ENCODE measurements at places on chromosomes 5 and 9.

DNA sequence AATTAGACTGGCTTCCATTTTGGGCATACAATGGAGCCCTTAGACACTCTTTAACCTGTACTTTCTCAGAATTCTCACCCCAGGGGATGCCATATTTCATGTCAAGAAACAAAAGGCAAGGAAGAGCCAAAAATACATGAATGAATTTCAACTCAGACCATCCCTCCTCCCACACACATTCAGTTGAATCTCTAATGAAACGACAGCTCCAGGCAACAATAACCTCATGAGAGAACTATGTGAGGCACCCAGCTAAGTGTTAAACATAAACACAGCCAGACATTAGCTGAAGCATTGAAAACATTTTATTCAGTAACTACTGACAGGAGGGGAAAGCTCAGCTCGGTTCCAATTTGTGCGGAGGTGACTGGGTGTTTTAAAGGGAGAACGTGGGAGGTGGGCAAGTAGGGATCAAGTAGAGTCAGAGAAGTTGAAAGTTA lies 1359.1 kb upstream of the CDH9 start:
- no peak for DNase-seq

DNA sequence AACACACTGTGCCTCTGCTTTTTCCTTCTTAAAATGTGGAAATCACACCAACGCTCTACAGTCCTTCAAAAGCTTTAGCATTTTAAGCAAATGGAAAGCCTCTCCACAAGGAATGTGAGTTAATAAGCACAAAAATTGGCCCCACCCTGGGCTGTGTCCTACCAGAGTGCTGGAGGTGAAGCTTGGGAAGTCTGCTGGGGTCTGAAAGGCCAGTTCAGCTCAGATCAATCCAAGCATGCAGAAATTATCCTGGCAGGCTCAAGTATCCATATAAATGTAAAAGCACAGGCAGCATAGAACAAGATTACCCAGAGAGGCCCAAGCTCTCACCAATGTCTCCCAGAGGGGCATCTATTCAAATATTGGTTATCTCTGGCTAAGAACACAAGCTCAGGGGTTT lies 98.5 kb downstream of the ESM1 start:
- no peak for DNase-seq

DNA sequence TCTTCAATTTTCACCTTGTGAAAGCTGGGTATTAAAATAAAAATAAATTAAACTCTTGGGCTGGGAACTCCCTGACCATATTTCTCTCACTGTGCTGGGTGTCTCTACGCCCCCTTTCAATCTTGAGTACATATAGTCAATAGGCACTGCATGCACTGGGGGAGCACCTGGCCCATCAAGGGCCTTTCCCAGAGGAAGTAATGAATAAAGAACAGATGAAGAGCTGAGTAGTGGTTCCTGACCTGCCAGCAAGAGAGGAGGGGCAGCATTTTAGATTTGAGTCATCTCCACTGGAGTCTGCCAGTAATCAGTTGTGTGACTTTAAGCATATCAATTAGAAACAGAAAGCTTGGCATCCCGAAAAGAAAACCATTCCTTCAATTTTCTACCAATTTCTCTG lies 6.2 kb downstream of the MAPKAP1 start:
- DNase-seq = no peak

- no peak for DNase-seq
Observed at GRCh38 chr5:59367791-59368394, 525.6 kb downstream of the PDE4D start.

GRCh38 chr5:23164971-23165370 lies 311.8 kb upstream of the CDH12 start:
- DNase-seq = no peak

GRCh38 chr5:42881416-42882117 lies 69.9 kb upstream of the SELENOP start:
- no peak for DNase-seq

DNA sequence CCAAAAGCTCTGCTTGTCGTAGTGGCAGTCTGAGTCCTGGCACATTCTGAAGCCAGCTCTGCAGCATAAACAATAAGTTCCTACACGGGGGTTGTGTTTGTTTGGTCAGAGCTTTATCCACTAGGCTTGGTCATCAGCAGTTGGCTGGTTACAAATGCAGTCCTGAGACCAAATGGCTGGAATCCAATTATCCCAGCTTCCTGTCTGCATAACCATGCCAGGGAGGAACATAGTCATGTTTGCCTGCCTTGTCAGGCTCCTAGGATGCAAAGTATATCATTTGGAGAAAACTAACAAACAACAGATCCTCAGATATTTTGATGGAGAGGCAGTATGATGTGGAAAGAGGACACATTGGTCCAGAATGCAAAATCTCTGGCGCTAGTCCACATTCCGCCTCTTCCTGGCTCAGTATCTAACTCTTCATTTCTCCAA lies 85.8 kb downstream of the FBXO38 start:
- DNase-seq = no peak

GRCh38 chr9:18314316-18314715 lies 159.6 kb upstream of the ADAMTSL1 start:
- no peak for DNase-seq

- DNase-seq = no peak
Observed at GRCh38 chr5:166708291-166708690, 1583.2 kb upstream of the WWC1 start.

- no peak for DNase-seq
Observed at GRCh38 chr5:96880444-96881164, 4.3 kb downstream of the ERAP2 start.

GRCh38 chr5:10595293-10595671 lies 31.4 kb downstream of the ANKRD33B start:
- no peak for DNase-seq

GRCh38 chr5:16726538-16726946 lies 109.7 kb upstream of the RETREG1 start:
- no peak for DNase-seq

DNA sequence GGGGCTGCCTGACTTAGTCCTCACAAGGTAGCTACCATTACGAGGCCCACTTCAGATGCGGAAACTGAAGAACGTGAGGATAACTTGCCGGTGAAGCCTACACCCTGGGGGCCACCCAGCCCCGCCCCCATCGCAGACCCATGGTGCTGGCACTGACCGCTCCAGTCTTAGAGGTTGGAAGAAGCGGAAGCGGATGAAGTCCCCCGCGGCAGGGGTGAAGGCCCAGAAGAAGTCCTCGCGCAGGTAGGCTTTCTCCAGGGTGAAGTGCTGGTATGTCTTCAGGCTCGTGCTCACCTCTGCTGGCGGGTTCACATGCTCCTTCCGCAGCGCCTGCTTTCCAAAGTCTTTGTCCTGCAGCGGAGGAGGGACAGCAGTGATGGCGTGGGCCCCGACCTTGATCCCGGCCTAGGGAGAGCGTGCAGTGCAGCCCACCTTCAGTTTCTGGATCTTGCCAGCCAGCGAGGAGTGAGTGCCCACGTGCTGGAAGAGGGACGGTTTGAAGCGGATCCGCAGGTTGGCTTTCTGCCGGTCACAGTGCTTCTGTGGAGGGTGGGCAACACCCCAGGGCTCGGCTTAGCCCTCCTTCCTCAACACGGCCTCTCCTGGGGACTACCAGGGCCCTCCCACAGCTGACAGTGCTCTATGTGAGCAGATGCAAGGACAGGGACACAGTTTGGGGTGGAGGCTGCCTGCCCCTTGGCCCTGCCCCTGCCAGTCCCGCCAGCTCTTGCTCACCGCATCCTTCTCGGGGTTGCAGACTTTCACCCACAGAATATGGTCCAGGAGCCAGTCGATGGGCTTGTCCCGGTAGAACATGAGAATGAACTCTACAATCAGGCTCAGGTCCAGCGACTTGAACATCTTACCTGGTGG lies 5.2 kb downstream of the LTC4S start:
- no peak for DNase-seq

- DNase-seq = no peak
Observed at GRCh38 chr5:180717989-180718388, 21.9 kb downstream of the OR2Y1 start.

- peak; percentile 45 for DNase-seq
Observed at GRCh38 chr9:92632641-92633040, 37.3 kb downstream of the IPPK start.

GRCh38 chr9:4997196-4997595 lies 12.1 kb downstream of the JAK2 start:
- DNase-seq = no peak

- no peak for DNase-seq
Observed at GRCh38 chr9:128716581-128717254, 7.2 kb downstream of the ZDHHC12 start.

- no peak for DNase-seq
Observed at GRCh38 chr5:113434889-113435288, at the start of gene TSSK1B. TSSK1B (minus strand) TSS chr5:113434989; CDS start chr5:113434839, 150 bp downstream.

DNA sequence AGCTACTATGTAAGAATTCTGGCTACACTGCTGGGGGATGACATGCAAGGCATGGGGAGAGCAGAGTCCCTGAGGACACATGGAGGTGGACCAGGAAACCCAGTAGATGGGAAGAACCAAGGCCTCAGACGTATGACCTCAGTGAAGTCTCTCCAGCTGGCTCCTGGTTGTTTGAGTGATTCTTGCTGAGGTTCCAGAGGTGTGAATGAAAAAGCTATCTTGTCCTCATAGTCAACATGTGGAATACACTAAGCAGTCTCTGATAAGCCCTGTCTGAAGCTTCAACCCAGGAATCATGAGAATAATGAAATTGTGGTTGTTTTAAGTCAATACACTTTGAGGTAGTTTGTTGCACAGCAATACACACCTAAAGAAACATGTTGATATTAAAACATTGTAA lies 78.0 kb downstream of the GABRA6 start:
- DNase-seq = no peak

DNA sequence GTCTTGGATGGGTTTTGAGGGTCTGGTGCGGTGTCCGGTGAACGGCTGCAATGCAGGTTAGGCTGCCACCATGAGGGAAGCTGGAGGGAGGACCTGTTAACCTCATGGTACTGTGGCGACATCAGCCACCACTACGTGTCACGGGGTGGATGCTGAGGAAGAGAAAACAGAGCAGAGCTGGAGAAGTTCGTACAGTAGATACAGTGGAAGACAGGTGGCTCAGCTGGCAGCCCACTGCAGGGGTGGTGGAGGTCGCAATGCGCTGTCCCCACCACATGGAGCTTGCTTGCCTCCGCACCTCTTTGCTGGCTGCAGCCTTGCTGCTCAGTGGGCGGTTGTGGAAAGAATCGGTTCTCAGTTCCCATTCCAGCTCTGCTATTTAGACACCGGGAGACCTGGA lies 2.8 kb downstream of the DCANP1 start:
- peak; percentile 42 for DNase-seq

DNA sequence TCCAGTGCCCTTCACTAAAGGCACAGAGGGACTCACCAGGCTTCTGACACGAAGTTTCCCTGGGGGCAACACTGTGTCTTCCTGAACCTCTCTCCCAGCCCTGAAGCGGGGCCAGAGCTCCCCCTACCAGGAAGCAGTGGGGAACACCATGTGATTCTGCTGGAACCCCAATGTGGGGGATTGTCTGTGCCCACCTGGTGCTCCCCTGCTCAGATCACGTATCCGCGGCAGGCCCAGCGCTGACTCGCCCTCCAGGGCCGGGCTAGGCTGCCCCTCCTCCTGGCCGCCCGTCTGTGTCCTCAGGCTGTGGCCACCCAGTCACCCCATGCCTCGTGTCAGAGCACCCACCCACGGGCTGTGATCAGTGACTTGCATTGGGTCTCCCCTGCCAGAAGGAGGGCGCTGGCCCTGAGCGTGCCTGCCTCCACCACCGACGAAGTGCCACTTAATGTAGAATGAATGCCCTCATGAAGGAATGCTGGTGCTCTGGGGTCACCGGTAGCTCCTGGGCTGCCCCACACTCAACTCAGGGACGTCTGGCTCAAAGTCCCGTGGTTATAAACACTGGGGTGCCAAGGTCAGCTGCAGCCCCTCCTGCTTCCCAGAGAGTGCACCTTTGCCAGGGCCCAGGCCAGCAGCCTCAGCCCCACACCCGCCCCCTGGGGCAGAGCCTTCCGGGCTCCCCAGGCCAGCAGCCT lies 22.1 kb downstream of the SARDH start:
- DNase-seq = no peak

DNA sequence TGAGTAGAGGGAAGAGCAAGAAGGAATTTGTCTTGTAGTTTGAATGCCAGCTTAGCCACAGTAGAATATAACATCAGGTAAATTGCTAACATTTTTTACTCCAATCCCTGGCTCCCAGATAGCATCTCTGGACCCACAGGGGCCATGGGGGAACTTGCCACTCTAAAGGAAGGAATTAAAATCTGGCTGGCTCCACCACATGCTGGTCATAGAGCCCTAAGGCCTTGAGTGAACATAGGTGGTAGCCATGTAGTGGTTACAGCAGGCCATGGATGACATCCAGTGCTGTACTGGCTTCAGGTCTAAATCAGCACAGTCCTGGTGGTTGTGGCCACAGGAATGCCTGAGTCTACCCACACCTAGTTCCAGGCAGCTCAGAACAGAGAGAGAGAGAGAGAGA lies 109.9 kb upstream of the RGMB start:
- no peak for DNase-seq

GRCh38 chr5:74237571-74238145 lies 402.9 kb downstream of the ENC1 start:
- DNase-seq = no peak

GRCh38 chr5:158462349-158463114 lies 603.6 kb upstream of the CLINT1 start:
- no peak for DNase-seq

GRCh38 chr5:10585518-10585915 lies 21.6 kb downstream of the ANKRD33B start:
- peak; percentile 55 for DNase-seq

DNA sequence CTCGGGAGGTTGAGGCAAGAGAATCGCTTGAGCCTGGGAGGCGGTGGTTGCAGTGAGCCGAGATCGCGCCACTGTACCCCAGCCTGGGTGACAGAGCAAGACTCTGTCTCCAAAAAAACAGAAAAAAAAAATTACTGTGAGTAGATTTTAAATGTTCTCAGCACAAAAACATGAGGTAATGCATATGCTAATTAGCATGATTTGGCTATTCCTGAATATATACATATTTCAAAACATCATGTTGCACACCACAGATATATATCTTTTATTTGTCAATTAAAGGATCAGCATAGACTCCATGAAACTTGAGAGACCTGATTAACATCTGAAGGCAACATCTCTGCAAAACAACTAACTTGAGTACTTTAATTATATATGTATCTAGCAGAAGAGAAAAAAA lies 103.3 kb downstream of the THBS4 start:
- DNase-seq = no peak

- no peak for DNase-seq
Observed at GRCh38 chr5:157388111-157388710, 71.8 kb upstream of the NIPAL4 start.

DNA sequence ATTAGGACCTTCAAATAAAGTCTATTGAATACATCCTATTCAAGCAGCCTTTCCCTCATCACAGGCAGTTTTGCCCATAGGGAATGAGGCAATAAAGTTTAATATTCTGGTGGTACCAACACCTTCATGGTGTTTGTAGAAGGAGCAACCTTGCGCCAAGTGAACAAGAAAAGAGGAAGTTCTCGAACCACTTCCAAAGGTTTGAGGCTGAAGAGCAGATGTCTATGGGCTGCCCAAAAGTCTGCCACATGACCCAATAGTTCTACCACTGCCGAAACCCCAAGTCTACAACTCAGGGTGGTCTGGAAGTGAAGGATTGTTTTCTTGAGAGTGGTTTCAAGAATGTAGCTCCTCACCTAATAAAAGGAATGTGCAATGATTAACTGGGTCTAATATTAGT lies 123.1 kb downstream of the NPR3 start:
- no peak for DNase-seq

Data from type B pancreatic cell (in vitro differentiated cells).